T-helper 17 cell (primary cell): ENCODE measurements at places on chromosomes 13 and 19.

DNA sequence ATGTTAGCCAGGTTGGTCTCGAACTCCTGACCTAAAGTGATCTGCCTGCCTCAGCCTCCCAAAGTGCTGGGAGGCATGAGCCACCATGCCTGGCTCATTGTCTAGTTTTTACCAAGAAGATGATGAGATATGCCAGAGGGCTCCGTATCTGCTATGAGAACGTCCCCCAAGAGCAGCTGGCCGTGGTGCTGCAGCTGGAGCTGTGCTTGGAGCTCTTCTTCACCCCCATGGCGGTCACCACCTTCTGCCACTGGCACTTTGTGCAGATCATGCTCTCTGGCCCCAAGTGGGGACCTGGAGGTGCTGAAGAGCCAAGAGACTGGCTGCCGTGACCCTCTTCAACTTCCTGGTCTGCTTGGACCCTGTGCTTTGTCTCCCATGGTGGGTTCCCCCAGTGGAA, 36.8 kb downstream of the GPR42 start:
- no peak for DNase-seq

- DNase-seq = no peak
Measured at GRCh38 chr19:13783565-13784500, 9.6 kb downstream of the C19orf53 start.

- no peak for DNase-seq
Measured at GRCh38 chr13:24187185-24187584, 26.7 kb downstream of the SPATA13 start.

GRCh38 chr13:60925686-60926085, 490.0 kb downstream of the PCDH20 start:
- DNase-seq = no peak

- no peak for DNase-seq
Measured at GRCh38 chr19:29535214-29535831, 9.5 kb downstream of the VSTM2B start.

- no peak for DNase-seq
Measured at GRCh38 chr19:18385675-18386542, at the start of gene GDF15. GDF15 (plus strand) TSS chr19:18386158; CDS start chr19:18386190, 32 bp downstream.

- DNase-seq = no peak
Measured at GRCh38 chr19:6069268-6069791, 41.0 kb downstream of the RFX2 start.

DNA sequence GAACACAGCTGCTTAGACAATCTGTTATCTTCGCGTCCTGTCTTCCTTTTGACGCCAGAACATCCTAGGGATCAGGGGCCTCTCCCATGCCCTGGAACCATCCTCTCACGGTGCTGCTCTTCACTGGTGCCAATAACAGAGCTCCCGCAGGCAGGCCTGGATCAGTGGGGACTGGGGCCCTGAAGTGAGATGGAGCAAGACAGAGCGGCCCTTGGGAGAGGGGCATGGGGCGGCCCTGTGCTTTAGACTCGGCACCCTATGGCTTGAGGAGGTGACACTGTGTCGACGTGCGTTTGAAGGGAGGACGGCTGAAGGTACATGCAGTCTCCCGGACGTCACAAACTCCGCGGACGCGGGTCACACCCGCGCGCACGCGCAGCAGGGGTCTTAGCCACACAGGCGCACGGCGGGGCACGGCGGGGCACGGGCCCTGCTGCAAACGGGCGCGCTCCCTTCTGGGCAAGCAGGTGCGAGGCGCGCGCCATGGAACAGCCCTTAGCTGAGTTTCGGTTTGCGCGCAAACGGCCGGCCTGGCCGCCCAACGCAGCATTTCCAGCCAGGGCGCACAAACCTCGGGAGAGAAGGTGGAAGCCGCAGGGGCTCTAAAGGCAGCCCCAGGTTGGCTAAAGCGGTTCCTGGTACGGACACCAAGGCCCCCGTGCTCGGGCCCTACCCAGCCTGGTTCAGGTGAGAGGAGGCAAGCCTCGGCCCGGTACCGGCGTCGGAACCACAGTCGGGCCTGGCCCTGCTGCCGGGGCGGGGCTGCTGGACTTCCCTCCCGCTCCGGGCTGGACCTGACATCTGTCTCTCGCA, 16.5 kb upstream of the RNF17 start:
- DNase-seq = no peak

DNA sequence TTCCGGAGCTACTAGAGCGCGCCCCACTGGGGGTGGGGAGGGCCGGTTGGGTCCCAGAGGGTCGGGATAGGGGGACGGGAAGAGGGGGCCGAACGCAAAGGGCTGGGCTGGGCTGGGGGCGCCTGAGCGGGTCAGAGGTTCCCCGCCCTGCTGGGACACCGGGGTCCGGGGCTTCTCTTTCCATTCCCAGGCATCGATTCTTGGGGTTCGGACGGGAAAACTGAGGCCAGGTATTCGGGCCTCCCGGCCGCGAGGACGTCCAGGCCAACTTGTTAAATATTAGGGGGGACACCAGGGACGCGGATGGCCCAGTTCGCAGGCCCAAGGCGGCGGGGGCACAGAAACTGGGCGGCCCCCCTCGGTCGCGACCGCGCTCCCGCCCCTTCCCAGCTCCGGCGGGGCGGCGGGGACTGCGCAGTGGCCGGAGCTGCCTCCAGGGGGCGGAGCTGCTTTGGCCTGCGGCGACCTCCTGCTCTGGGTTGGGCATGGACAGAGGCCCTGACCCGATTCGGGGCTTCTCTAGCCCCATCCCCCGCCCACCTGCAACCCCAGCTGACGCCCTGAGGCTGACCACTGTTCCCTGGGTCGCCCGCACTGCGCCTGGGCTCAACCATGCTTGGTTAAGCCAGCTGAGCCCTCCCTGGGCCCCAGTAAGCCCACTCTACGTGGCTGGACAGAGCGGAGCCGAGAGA, 1.2 kb upstream of the KLF16 start:
- DNase-seq = peak; percentile 47

DNA sequence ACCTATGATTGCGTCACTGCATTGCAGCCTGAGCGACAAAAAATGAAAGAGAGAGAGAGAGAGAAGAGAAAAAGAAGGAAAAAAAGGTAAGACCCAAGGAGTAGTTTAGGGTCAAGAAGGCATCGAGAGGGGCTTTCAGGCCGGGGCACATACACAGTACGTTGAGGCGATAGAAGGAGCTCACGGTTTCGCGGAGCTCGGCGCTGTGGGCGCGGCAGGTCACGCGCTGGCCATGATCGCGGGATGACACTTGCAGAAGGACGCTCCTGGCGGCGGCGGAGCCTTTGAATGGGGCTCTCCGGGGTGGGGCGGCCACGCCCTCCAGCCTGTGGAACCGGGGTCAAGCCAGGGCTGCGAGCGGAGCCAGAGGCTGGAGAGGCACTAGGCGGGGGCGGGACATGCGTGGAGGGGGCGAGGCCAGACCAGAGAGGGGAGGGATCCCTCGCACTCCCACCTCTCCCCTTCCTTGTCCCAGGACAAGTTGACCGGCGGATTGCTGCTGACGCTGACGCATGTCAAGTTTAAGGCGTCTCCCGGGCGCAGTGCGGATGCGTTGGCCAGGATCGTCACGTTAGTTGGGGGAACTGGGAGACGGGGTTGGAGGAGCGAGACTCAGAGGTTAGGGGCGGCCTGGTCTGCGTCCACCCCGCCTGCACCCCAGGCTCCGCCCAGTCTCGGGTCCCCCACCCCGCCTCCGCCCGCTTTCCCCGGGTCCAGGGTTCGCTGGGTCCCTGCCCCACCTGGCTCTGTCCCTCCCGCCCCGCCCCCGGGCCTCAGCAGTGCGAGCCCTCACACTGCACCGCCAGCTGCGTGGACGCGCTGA, 6.9 kb downstream of the NPHS1 start:
- DNase-seq = no peak

GRCh38 chr19:43616954-43617353, 2.5 kb downstream of the ZNF428 start:
- DNase-seq = no peak

DNA sequence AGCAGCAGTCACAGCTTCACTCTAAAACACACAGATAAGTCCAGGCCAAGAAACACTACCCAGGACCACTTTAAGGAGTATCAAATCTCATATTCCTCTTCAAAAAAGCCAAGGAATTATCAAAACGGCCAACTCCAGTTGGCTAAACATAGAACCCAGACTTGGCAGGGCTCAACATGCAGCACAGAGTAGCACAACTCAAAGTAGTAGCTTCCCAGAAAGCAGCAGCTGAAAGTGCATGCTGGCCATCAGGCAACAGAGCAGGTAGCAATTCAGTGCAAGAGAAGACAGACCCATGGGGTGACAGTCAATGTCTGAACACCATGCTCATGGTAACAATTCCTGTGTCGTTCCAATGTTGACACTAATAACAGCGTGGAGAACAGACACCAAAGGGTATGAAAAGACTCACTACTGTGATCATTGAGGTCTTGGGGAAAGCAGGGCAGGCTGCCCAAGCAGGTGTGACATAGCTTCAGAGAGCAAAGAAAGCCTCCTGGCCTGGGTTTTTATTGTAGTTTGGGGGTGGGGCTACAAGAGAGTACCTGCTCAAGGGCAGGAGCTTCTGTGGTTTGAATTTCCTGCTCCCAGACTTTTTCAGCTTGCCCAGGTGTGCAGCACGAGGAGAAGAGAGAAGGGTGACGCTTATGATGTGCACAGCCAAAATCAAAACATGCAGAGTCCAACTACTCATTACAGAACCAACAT, 6.2 kb downstream of the ZNF709 start:
- DNase-seq = no peak

DNA sequence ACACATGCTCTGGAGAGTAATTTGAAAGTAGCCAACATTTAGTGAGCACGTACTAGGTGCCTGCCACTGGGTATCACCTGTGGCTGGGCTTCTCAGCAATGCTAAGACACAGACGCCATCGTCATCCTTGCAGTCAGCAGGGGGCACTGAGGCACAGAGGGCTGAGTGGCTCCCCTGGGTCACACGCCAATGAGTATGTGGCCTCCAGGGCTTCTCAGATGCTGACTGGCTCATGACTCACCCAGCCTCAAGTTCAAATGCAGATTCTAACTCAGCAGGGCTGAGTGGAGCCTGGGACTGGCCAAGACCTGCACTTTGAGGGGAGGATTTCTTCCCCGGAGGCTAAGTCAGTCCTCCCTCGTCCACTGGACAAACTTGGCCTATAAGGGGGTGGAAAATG, 115.1 kb upstream of the CACNA1A start:
- no peak for DNase-seq

DNA sequence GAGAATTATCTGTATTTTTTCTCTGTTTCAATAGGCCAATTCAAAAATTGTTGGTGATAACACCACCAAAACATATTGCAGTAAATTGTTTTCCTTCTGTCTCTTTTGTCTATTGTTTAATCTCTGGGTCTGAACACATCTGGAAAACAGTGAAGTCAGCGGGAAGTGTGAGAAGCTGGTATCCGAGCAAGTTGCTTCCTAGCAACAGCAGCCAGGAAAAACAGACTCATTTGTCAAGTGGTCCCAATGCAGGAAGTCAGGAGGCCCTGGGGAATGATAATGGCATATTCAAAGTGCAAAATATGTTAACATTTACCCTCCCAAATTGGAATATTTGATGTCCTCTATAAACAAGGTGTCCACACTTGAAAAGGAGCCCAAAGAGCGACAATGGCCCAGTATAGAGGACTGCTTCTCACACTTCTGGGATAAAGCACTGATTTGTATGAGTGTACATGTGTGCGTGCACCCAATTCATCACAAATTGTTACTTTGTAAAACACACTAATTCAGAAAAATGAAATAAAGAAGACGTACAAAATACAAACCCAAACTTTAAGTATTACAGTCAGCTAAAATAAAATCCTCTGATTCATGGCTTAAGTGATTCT, 515.0 kb downstream of the TBC1D4 start:
- DNase-seq = no peak

- no peak for DNase-seq
Measured at GRCh38 chr13:83008212-83008929, 873.9 kb downstream of the SLITRK1 start.

DNA sequence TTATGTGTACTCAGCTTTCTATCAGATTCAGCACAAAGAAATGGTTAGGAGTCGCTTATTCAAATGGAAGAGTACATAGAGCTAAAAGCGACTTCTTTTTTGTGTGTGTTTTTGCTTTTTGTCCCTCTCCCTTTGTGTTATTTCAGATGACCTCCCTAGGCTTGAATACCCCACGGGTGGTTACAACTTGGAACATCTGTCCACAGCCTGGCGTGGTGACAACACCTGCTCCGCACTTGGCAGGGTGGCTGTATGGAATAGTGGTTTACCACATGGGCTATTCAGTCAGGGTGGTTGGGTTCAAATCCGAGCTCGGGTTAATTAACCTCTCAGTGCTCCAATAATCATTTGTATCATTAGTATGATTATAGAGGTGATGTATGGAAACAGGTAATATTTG, 151.6 kb upstream of the FREM2 start:
- DNase-seq = no peak

GRCh38 chr19:3229888-3230496, 5.5 kb downstream of the CELF5 start:
- DNase-seq = no peak

- no peak for DNase-seq
Measured at GRCh38 chr19:19151418-19151817, 13.1 kb upstream of the TMEM161A start.

DNA sequence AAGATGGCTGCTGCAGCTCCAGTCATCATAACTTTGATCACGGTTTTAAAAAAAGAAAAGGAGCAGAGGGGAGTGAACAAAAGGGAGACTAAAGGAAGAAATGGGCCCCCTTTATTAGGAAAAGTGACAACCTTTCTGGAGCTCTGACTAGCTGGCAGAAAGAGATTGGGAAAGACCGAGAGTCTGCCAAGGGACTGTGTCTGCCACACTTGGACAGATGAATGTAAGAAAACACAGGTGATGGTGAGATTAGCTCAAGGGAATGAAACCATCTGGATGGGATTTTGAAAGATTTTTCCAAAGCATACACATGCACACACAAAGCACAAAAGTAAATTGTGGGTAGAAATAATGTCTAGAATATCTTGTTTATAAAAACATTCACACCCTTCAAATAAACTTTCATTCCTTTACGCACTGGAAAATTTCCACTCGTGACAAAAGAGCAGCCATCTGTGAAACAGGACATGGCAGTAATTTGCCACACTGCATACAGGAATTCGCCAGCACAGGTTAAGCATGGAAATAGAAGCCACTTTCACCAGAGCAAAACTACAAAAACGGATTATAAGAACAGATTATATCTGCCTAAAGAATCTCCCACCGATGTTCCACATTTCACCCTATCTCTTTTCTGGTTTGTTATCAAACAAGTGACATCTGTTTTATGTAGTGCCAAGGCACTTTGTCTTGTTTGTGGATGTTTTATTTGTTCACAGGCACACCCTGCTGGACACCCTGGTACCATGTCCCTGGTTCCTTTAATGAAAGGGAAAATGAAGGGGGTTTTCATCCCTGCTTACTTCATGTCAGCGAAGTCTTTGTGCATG, 819.5 kb downstream of the DIAPH3 start:
- no peak for DNase-seq

- DNase-seq = peak; percentile 57
Measured at GRCh38 chr19:1213391-1214286, 8.1 kb downstream of the STK11 start.

DNA sequence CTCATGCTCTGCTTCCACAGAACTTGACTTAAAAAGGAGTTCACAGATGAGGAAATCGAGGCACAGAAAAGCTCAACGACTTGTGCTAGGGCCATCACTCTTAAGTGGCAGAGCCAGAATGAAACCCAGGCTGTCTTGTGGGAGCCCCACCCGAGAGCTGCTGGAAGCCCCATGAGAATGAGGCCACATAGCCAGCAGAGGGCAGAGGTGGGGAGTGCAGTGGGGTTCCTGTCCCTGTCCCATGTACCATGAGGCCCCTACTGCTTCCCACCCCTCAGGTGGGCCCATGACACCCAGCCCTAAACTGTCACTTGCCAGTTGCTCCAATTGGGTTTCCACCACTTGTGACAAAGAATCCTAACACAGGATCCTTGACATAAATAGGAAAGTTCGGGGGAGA, 175.9 kb downstream of the IRS2 start:
- DNase-seq = peak; percentile 15
